ENCODE measurements at places on chromosomes 5 and 9.

GRCh38 chr5:1343931-1344901 is 683 bp downstream of the CLPTM1L start:
- peak; percentile 17 for DNase-seq

- DNase-seq: no peak
These were observed 465.8 kb downstream of the ICE1 start for GRCh38 chr5:5888284-5888683.

DNA sequence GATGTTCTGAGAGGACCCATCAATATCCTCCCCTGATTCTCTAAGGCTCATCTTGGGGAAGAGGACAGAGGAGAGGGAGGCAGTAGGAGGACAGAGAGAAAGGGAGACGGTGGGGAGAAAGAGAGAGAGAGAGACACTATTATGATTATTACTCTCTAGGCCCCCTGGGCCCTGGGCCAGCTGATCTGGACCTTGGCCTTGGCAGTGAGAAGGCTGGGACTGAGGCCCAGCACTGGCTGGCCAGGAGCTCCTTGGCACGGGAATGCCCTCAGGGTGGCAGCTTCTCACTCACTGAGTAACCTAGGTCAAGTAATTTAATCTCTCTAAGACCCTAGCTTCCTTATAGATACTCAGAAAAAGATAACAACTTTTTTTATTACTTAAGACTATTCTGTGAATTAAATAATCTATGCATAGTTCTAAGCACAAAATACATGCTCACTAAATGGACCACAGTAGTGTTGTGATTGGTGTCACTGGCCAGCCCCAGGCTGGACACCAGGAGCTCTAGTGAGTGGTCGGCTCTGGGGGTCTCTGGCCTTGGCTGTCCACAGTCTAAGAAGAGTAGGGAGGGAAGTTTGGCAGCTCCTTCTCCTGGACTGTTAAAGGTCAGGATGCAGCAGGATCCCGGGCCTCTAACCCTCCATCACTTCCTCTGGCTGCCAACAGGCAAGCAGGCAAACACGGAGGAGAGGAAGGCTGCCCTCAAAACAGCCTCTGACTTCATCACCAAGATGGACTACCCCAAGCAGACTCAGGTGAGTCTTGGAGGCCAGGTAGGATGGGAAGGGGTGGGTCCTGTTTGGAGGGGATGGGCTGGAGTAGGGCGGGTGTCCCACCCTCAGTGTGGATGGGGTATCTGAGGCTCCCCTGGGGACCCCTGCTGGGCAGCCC is 50.0 kb downstream of the GSN start:
- DNase-seq: no peak

DNA sequence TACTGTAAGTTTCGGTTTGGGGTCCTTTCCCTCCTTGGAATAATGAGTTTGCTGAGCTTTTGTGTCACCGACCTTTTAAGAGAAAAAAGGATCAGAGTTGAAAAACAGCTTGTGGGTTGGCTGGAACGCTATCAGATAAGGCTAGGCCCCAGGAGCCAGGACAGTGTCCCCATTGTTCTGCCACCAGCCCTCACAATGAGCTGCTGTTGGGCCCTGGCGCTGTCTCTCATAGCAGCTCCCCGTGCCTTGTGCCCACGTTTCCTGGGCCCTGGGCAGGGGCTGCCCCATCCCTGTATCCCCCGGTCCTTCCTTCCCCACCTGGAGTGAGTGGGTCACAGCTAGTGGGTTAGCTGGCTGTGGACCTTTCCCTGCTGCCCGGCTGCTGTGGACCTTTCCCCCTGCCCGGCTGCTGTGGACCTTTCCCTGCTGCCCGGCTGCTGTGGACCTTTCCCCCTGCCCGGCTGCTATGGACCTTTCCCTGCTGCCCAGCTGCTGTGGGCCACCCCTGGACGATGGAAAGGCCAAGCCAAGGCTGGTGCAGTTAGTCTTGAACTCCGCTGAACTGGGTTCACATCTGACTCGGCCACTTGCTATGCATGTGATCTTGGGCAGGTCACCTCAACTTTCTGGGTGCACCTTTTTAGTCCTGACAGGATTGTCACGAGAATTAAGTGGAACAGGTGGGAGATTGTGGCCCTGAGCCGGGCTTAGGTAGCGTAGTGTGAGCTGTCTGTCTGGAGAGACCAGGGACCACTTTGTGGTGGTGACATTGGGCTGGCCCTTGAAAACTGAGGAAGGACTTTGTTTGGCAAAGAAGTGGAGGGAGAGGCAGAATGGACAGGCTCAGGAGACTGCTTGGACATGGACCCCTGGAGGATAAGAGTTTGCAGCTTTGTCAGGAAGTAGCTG is 99.5 kb downstream of the DAB2IP start:
- no peak for DNase-seq

DNA sequence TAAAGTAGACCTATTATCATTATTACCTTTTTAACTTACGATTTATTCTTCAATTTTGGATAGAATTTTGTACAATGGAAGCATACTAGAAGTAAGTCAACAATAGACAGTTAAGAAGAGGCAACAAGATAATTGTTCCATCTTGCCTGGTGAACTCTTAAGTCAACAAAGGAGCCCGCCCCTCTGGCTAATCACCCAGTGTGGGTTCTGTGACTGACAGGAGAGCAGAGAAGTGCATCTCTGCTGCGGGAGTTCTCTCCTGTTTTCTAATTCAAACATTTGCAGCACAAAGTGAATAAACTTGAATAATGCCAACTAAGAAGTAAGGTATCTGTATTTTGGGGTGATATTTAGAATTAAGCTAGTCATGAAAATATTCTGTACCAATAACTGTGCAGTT is 6.7 kb upstream of the ISL1 start:
- no peak for DNase-seq
